Fibroblast of skin of left biceps (primary cell): ENCODE measurements at places on chromosomes 11 and 22.

GRCh38 chr11:64264371-64264852 lies 13.1 kb downstream of the PLCB3 start:
- DNase-seq = no peak

DNA sequence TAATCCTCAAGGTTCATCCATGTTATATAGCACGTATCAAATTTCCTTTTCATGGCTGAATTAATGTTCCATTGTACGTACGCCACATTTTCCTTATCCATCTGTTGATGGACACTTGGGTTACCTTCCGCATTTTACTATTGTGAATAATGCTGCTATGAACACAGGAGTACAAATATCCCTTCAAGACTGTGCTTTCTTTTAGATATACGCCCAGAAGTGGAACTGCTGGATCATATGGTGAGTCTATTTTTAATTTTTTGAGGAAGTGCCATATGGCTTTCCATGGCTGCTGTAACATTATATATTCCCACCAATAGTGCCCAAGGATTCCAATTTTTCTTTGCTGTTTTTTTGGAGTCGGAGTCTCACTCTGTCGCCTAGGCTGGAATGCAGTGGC lies 6.0 kb downstream of the MRPL40 start:
- DNase-seq = no peak

DNA sequence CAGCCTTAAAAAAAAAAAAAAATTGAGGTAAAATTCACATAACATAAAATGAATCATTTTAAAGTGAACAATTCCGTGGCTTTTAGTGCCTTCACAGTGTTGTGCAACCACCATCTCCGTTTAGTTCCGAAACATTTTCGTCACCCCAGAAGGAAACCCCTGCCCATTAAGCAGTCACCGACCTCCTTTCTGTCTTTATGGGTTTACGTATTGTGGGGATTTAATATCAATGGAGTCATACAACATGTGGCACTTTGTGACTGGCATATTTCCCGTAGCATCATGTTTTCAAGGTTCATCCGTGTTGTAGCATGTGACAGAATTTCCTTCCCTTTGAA lies 65.5 kb downstream of the BCR start:
- no peak for DNase-seq

DNA sequence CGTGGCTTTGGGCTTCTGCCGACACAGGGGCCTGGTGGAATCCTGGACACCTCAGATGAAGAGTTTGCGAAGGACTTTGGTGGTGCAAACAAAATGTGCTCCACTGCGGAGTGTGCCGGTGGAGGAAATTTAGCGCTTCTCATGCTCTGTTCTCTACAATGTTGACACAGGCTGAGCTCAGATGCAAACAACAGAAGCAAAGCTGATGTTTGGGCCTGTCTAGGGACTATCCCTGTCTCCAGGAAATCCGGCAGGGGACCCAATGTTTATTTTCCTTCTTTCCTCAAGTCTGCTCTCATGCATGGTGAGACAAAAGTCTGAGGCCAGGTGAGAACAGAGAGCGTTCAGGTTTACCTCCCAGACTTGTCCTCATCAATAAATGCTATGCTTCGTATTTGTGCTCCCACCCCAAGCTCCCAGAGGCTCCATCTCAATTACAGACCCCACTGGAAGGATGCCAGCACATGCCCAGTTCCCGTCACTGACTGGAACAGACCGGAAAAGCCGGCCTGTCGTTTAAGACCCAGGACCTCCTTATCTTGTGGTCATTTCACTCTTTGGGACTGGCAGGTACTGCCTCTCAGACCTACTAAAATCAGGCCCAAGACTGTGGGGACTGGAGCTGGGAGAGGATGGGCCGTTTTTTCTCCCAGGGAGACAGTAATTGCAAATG lies 105.7 kb upstream of the B3GAT1 start:
- DNase-seq = no peak

- no peak for DNase-seq
Observed at GRCh38 chr22:48376936-48377712, 1450.5 kb downstream of the BRD1 start.

DNA sequence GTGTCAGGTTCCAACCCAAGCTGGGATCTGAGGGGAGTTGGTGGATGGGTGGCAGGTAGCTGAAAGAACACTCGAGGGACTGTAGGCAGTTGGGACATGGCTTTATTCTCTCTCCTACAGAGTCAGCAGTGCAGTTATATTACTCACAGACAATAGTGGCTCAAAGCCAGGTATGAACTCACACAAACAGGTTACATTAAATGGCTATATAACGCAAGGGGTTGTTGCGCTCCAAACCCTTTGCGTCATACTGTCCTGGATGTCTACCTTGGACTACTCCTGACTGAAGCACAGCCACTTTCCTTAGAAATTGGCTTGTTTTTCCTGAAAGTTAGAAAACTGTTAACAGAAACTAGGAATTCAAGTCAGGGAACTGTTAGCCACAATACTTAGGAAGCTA lies 66.4 kb upstream of the OR4B1 start:
- no peak for DNase-seq

DNA sequence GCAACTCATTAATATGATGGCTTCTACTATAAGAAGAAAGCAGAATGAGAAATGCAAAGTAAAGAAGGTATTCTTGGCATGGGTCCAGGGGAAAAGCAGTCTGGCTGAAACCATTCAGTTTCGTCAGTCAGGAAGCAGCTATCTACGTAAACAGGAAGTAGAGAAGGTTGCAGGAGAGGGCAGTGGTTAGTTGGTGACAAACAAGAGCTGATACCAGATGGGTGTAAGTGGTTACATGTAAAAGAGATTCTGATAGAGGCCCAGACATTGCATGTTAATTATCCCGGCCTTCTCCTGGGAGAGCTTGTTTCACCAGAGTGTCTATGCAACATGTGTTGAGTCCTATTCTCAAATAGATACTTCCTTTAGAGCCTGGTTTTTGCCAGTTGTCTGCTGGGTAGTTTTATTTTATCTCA lies 58.4 kb upstream of the PSMA1 start:
- DNase-seq = no peak

DNA sequence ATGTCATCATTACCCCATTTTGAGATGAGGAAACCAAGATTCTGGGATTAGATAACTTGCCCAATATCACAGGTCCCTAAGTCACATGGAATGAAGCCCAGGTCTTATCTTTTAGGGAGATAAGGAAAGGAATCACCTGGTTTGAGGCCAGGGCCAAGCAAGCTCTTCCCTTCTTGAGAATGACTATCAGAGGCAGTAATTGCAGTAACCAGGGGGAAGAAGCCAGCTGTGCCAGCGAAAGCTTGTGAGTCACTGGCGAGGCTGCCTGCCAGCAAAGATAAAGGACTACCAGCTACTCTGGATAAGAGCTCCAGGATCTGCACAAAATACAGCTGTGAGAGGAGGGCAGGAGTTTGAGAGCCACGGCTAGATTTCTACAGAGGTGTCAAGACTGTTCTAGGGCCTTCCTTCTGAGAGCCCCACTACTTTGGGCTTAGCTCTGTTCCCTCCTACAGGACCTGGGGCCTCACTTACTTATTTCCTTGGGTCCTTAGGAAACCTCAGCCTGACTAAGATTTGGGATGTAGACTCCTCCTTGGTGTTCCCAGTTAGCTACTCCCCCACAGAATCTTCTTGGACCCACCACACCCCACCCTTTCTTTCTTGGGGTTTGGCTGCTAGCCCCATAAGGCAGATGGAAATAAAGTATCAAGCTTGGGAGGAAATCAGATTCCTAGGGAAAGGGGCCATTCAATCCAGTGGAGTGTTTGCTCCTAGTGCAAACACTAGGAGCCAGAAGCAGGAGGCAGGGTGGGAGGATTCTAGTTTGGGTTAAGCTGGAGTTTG lies 9.7 kb upstream of the CCKBR start:
- no peak for DNase-seq

DNA sequence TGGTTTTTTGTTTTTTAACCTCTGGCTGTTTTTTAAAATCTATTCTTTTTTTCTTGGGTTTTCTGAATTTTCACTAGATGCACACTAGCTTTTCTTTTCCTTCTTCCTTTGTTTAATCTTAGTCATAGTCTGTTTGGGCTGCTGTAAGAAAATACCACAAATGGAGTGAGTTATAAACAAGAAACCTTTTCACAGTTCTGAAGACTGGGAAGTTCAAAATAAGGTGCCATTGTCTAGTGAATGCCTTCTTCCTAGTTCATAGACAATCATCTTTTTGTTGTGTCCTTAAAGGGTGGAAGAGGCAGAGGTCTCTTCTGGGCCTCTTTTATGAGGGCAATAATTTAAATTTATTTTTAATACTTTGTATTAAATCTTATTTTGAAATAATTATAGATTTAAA lies 532.9 kb upstream of the ANO5 start:
- DNase-seq = no peak

DNA sequence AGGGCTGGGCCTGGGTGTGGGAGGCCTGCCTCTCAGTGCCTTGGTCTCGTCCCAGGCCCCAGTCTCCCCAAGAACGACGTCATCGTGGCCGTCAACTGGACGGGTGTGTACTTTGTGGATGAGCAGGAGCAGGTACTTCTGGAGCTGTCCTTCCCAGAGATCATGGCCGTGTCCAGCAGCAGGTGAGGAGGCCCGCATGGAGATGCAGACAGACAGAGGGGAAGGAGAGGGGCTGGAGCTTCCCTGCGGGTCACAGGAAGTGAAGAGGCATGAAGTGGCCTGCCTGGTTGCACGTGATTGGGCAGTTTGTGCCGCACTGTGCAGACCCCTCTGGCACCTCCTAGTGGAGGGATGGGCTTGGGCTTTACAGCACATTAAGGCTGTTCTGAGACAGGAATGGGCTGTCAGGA lies 70.4 kb downstream of the MYO7A start:
- DNase-seq = no peak

DNA sequence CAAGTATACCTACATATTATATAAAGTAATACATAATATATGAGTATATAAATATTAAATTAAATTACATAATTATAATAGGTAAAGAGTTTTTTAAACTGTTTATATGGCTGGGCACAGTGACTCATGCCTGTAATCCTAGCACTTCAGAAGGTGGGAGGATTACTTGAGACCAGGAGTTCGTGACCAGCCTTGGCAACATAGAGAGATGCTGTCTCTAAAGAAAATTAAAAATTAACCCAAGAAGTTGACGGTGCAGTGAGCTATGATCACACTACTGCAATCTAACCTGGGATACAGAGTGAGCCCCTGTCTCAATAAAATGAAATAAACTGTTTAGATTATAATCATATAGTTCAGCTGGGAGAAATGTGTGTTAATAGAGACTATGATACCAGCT lies 363.0 kb downstream of the DDX10 start:
- no peak for DNase-seq

- DNase-seq = no peak
Observed at GRCh38 chr22:19749876-19750275, 10.7 kb upstream of the TBX1 start.

DNA sequence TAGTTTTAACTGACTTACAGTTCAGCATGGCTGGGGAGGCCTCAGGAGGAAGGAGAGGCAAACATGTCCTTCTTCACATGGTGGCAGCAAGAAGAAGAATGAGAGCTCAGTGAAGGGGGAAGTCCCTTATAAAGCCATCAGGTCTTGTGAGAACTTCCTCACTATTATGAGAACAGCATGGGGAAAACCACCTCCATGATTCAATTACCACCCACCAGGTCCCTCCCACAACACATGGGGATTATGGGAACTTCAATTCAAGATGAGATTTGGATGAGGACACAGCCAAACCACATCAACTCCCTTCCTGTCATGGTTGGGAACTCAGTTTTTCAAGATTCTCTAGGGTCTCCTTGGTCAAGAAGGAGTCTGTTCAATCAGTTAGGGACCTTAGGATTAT lies 432.9 kb upstream of the CNTN5 start:
- DNase-seq = no peak

DNA sequence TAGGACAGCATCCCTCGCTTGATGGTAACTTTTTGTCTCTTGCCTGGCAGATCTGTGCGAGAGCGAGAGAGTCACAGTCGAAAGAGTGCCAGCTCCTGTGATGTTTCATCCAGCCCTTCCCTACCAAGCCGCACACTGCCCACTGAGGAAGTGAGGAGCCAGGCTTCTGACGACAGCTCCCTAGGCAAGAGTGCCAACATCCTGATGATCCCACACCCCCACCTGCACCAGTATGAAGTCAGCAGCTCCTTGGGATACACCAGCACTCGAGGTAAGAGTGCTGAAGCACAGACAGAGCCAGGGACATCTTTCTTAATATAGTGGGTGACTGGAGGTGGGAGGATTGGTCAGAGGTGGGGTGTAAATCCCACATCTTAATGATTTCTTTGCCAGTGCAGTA lies 61.1 kb downstream of the DEPDC5 start:
- DNase-seq = no peak

DNA sequence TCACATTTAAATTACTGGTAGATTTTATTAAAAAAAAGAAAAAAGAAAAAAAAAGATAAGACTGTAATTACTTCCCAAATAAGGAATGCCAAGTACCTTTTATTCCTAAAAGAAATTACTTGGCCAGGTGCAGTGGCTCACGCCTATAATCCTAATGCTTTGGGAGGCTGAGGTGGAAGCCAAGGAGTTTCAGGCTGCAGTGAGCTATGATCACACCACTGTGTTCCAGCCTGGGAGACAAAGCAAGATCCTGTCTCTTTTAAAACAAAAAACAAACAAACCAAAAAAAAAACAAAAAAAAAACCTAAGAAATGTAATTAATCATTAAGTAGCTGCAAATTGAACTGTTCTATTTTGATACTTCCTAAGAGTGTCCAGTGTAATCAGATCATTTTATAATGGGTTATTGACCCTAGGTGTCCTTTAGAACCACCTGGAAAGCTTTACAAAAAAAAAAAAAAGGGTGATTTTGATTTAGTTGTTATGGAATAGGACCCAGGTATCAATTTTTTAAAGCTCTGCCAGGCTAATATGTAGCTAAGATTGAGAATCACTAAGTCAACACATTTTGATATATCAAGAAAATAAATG lies 10.8 kb downstream of the LIN7C start:
- DNase-seq = no peak

GRCh38 chr11:122093731-122094275 lies 22.2 kb downstream of the BLID start:
- DNase-seq = no peak
